ENCODE measurements at places on chromosomes 6 and 20. TPM values are rescaled to one million over a fixed set of nuclear protein-coding genes. Genes with fewer than 3 reads are reported as not detected.

GRCh38 chr6:157143171-157143889, 180.0 kb downstream of the TMEM242 start:
- DNase-seq = peak; percentile 91

- no peak for DNase-seq
Observed at GRCh38 chr6:25056130-25056529, 120.4 kb upstream of the RIPOR2 start.

GRCh38 chr6:49964064-49964463, at the start of gene DEFB114:
TSS of gene DEFB114 (minus strand) at chr6:49964164. CDS start at chr6:49964105, 59 bp downstream.
- no peak for DNase-seq

GRCh38 chr20:37796121-37796520, 102.3 kb downstream of the CTNNBL1 start:
- no peak for DNase-seq

GRCh38 chr6:43964659-43965570, 162.3 kb downstream of the MRPL14 start:
- no peak for DNase-seq

GRCh38 chr20:34881689-34882088, 5.3 kb downstream of the ACSS2 start:
- DNase-seq = no peak

GRCh38 chr20:13199279-13199678, 21.8 kb upstream of the ISM1 start:
- DNase-seq = no peak

- no peak for DNase-seq
Observed at GRCh38 chr6:145028144-145028818, 707.0 kb downstream of the EPM2A start.

DNA sequence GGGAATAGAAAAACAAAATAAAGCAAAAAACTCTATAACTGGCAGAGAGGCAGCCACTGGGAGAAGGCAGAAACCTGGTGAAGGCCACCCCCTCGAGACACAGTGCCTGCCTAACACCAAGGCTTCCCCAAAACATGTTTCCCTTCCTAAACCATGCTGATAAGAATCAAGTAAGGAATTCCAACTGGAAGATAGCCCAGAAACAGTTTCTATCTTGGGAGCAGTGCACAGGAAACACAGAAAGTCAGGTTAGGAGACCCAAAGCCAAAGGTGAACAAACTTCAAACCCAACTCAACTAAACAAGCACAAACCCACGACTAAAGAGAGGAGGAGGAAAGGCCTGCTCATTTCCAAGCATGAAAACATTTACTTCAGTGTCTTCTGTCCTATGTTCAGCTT, 433.7 kb upstream of the RGS17 start:
- DNase-seq = peak; percentile 26

GRCh38 chr6:167764713-167765479, 61.8 kb upstream of the AFDN start:
- no peak for DNase-seq

- DNase-seq = no peak
Observed at GRCh38 chr6:159718634-159719033, 8.7 kb upstream of the WTAP start.

GRCh38 chr20:46791722-46792416, 82.4 kb downstream of the SLC2A10 start:
- DNase-seq = no peak

DNA sequence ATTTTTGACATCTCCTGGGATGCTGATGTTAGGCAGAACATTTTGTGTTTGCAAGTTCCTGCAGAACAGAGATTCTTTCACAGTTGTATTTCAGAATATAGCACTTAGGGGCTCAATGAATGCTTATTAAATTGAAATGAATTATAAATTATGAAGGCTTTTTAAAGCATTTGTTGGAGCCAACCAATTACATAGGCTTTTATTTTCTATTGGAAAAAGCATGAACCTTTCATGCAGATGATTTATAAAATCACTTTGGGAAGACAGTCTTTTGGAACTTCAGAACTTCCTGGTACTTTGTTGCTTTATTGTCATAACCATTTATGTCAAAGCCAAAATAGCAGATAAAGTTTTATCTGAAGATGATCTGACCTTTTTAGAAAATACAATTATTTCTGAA, 69.2 kb upstream of the HINT3 start:
- no peak for DNase-seq

DNA sequence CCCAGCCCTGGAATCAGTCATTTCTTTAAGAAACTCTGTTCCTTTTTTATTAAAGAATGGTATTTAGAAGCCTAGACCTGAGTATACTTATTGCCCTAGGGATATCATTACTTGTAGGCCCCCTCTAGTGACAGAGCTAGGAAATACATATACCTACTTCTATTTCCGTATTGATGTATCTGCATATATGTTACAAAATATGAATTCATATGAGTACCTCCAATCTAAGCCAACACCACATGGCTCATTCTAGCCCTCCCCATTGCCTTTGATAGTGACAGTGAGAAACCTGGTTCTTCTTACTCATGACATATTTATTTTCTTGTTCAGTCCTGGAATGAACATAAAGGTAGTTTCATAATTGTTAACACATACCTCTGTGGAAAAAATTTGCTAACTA, 137.2 kb downstream of the FARS2 start:
- peak; percentile 56 for DNase-seq

GRCh38 chr6:1603708-1604107, 6.0 kb upstream of the FOXC1 start:
- DNase-seq = no peak

- DNase-seq = no peak
Observed at GRCh38 chr20:15799871-15800270, 773.4 kb downstream of the KIF16B start.

DNA sequence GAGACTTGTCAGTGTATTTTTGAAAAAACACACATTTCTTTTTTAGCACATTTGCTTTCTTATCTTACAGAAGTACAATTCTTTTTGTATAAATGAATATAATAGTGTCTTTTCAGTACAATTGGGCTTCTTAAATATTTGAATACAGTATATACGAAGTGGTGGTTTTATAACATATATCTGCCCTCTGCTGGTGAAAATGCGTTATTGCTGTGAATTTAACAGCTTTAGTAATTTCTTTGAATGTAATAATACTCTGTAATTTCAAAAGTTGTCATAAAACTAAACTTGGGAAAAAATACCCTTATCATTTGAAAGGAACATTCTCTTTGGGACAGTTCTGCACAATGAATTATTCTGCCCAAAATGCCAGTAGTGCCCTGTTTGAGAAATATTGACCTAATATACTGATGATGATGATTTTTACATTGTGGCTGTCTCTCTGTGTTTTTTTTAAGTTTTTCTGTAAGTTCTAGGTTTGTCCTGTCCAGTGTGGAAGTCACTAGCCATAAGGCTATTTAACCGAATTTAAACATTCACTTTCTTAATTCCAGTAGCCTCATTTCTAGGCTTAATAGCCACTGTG, 19.0 kb downstream of the SMAP1 start:
- peak; percentile 47 for DNase-seq

Gene PHF1
- 9.7 TPM for total RNA-seq

Gene GTSF1L
- total RNA-seq = not detected

Gene FAM135A
- 9.1 TPM for total RNA-seq

Gene DCDC2
- not detected for total RNA-seq

Gene MAK
- under 0.01 TPM for total RNA-seq

Gene NOL4L
- total RNA-seq = 8.5 TPM

Gene RAET1G
- total RNA-seq = 0.20 TPM

Gene GABRR1
- not detected for total RNA-seq

Gene NOX3
- not detected for total RNA-seq
